ENCODE measurements at places on chromosomes 1 and 21.

- no peak for DNase-seq
These were observed 12.7 kb downstream of the VSIG8 start for GRCh38 chr1:159849626-159850366.

DNA sequence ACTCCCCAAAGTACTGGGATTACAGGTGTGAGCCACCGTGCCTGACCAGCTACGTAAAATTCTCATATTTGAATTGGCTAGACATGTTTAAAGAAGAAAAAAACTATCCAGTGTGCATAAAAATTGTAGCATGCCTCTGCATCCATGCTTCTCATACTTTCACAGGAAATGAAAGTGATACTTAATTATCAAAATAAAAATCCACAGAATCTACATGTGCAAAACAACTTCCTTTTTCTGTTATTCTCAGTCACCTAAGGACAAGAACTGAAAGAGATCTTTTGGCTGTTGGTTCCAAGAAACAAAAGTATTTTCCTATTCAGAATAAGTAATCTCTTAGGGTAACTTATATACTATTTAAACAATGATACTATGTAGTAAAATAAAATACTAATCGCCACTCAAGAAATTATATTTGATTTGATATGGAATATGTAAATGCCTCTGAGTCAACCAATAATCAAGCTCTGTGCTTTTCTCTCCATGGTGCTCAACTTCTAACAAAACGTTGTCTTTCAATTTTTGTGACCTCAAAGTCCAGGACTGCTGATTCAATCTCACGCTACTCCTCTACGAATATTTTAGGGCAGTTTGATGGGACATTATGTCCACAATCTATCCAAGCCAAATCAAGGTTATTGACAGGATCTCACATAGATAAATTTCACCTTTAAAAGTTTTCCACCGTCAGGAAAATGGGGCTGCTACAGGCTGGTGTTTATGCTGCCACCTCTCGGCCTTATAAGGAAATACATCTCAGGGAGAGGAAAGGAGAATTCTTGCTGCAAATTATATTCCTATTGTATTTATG, 102.7 kb downstream of the ZNF281 start:
- DNase-seq, result no peak

GRCh38 chr1:205448540-205449253, 7.1 kb downstream of the BLACAT1 start:
- no peak for DNase-seq

DNA sequence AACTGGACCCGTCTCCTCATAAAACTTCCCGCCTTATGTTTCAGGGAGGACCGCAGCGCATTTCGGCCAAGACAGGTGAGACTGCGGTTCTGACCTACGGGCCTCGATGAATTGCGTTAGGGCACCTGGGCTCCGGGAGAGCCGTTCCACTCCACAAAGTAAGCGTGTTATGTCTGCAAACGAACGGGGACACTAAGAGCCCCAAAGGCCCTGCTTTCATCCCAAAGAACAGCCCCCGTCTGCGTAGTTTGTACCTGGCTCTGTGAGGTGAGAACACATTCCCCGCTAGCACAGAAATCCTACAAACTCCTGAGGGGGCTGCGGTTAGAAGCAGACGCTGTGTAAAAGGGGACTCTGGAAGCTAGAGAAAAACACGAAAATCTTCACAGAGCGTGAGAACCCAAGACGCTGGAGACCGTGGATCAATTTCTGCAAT, 41.6 kb upstream of the PPIAL4F start:
- no peak for DNase-seq

DNA sequence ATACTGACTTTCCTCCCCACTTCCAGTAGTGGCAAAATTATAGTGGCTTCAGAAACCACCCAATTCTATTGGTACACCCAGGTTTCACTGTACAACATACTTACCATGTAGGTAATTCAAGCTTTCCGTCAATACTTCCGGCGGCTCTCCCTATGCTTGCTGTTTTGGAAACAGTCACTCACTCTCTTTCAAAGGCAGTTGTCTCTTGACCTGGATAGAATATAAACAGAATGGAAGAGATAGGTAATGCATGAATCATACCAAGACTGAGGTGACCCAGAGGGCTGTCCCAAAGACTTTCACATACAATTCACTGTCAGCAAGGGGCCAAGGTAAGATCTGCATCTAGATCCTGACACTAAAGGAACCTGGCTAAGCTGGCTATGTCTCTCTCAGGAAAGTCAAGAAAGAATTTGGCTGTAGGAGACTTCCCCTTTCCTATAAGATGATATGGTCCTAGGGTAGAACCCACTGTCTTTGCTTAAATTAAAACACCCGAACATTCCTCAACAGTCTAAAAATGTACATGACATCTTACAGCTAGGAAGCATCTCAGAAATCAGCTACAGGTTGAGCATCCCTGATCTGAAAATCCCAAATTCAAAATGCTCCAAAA, 59.6 kb downstream of the LUZP1 start:
- DNase-seq, result no peak

GRCh38 chr1:245704765-245705164, 550.0 kb downstream of the KIF26B start:
- no peak for DNase-seq

GRCh38 chr1:245353411-245353810, 198.6 kb downstream of the KIF26B start:
- no peak for DNase-seq

DNA sequence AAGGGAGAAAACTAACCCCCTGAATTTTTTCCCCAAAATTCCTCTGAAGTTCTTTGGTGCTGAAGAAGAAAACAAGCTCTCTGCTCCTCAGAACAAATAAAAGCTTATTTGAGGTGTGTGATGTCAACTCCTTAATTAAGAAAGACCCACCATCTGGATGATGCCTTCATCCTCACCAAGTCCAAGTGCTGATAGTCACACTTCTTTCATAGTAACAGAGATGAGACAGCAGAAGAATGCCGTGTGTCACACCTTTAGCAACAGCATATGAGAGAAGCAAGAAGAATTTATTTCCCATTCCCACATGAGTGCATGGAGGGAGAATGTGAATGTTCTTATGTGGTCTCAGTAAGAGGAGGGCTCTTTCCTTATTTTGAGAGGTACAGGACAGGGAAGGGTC, 91.2 kb downstream of the TGFB2 start:
- DNase-seq, result no peak

DNA sequence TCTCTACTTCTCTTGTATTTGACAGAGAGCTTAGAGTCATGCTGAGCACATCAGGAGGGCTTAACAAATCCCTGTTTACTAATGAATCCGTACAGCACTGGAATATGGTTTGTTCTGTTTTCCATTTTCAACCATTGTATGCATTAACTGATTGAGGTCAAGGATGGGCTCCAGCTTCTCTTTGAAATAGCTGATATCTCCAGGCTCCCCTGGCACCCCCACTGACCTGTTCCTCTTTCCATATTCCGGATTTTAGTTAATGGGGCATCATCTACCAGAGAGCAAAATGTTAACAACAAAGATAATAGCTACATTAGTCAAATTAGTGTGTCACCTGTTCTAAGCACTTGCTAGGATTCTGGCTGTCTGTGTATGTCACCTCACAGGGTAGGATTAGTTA, 57.6 kb downstream of the NENF start:
- no peak for DNase-seq

DNA sequence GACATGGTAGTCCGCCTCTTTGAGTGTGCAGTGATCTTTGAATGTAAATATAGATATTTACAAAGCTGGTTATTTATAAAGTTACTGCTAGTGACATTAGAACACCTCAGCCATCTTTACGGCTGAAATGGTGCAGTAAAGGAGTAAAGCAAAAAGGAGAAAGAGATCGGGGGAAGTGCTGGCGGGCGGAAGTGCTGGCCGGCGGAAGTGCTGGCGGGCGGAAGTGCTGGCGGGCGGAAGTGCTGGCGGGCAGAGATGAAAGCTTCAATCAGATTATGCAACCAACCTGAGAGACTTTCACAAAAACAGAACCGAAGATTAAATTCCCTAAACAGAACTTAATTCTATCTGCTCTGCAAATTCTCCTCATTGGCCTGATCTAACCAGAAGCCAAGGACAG, 1.4 kb upstream of the OR14A16 start:
- no peak for DNase-seq

DNA sequence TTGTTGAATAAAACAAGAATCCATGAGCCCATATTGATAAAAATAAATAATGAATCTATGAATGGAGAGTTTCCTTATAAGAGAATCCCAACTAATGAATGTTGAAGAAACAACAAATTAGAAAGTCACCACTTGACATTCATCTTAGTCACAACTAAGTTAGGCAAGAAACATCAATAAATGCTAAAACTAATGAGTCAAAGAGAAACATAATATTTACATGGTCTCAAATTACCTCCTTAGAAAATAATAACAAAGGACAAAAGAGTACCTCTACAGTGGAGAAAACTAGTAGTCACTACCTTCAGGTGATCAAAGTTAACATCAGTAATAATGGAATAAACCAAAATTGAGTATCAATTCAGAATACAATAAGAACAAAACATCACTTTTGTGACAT, 93.5 kb downstream of the AKT3 start:
- no peak for DNase-seq

DNA sequence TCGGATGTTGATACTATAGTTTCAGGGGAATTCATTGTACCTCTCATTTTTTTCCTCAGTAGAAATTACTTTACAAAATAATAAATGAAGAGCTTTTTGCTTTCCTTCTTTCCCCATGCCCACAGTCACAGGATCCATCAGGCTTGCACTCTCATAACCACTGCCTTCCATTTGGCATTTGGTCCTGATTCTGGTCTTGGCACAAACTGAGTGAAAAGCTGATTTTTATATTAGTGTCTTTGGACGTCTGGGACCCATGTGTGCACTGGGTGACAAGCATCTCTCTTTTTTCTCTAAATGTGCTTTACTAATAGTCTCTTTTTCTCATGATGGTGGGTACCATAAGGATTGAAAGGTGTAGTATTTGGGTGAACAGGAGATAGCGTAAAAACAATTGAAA, 2.8 kb downstream of the ELAVL4 start:
- no peak for DNase-seq

GRCh38 chr1:157092831-157093230, 6.8 kb downstream of the ETV3L start:
- no peak for DNase-seq

GRCh38 chr1:59915516-59915915, 11.1 kb downstream of the CYP2J2 start:
- no peak for DNase-seq

- DNase-seq, result no peak
These were observed 42.6 kb downstream of the CFAP57 start for GRCh38 chr1:43214501-43215444.

DNA sequence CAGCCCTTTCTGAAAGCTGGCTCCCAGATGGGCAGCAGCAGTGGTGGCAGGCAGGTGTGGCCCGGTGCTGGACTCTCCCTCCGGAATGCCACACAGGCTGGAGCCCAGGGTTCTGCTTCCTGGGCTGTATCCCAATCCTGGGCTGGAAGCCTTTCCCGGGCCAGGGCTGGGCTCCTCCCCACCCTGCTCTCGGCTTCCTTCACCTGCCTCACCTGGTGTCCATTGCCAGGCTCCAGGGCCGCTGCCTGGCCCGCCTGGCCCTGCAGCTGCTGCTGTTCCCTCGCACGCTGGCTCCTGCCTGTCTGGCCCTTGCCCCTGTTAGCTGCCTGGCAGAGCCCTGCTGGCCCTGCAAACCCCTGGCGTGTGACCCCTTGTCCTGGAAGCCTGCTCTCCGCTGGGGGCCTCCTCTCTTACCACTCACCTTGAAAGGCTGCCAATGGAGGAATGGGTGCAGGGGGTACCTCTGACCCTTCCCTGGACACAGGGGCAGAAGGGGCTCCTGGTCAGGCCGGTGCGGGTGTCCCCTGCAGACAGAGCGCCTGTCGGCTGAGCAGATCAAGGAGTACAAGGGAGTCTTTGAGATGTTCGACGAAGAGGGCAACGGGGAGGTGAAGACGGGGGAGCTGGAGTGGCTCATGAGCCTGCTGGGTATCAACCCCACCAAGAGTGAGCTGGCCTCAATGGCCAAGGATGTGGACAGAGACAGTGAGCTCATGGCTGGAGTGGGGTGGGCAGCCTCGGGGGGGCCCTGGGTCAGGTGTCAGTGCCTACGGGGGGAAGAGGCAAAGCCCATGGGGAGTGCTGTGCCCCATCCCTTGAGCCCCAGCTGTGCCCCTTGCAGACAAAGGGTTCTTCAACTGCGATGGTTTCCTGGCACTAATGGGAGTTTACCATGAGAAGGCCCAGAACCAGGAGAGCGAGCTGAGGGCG, 1.1 kb downstream of the CALML6 start:
- DNase-seq, result no peak

- no peak for DNase-seq
These were observed 69.4 kb upstream of the ACTRT2 start for GRCh38 chr1:2951856-2952255.

DNA sequence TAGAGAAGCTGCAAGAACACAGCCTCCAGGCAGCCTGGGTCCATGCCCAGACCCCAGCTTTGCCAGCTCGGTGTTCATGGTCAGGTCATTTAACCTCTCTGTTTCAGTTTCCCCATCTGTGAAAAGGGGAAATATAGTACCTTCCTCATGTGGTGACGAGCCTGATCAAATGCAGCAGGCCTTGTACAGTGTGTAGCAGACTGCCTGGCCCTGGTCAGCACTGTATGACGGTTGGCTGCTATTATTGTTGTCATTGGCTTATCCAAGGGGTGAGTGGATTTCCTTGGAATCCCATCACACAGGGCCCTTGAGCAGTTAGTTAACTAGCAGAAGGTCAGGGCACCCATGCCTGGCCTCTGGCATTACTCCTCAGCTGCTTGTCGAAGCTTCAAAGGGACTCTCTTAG, 6.6 kb upstream of the TMEM51 start:
- DNase-seq, result no peak

- no peak for DNase-seq
These were observed 54.7 kb upstream of the F3 start for GRCh38 chr1:94596260-94596659.

DNA sequence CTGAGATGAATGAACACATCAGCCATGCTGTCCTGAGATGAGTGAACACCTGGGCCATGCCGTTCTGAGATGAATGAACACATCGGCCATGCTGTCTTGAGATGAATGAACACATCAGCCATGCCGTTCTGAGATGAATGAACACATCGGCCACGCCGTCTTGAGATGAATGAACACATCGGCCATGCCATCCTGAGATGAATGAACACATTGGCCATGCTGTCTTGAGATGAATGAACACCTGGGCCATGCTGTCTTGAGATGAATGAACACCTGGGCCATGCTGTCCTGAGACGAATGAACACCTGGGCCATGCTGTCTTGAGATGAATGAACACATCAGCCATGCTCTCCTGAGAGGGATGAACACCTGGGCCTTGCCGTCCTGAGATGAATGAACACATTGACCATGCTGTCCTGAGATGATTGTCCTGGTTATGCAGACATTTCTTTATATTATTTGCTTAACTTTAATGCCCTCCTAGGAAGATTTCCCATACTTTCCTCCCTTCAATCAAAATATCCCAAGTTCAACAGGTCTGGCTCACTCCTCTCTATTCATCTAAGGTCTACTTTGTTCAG, 48.6 kb upstream of the COL6A1 start:
- DNase-seq, result no peak

DNA sequence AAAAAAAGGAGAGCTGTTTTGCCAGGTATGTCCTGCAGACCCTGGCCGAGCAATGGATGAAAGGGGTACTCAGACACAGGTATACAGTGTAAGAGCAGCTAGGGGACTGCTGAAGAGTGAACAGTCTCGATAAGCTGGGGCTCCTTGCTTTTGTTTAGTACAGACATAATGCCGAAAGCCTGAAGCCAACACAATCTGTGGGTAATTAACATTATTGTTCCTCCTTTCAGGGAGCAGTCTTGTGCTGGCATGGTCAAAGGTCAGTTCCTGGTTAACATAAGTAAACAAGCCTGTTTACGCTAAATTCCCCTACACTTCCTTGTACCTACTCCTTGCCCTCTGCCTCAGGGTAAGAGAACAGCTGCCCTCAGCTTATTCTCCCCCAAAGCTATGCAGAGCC, 272.3 kb upstream of the ST6GALNAC5 start:
- DNase-seq, result no peak

GRCh38 chr1:228987286-228987685, 252.0 kb downstream of the RHOU start:
- no peak for DNase-seq
